ENCODE measurements at places on chromosomes 2 and 18. TPM values are rescaled to one million over a fixed set of nuclear protein-coding genes. Genes with fewer than 3 reads are reported as not detected.

The HAAO gene
- total RNA-seq, result 1.5 TPM

The C1QL2 gene
- not detected for total RNA-seq

The UNC80 gene
- total RNA-seq, result not detected

The LOXHD1 gene
- total RNA-seq, result not detected

The PSTPIP2 gene
- total RNA-seq, result 2.6 TPM

DNA sequence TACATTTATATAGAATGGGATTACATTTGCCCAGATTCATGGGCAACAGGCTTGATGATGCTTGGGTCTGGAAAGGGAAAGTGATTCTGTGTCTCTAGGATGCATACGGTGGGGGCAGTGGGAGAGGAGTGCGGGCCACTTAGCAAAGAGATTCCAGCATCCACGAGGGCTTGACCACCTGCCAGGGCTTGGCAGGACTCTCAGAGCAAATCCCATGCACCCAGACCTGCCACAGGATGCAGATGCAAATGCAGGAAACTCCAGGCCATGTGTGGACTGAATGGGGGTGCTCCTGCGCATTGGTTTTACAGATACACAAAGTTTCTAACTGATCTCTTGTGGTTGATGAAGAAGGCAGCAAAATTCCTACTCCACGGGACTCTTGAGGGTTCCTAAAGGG is 334.7 kb downstream of the CYRIA start:
- H3K4me1 ChIP-seq, result no peaks in the 10 kb centered on the region
- H3K27ac ChIP-seq, result no peak overlapping the region
- H3K36me3 ChIP-seq, result no peaks in the 10 kb centered on the region
- no peak for DNase-seq

GRCh38 chr18:78722386-78722785 is 257.2 kb upstream of the SALL3 start:
- no peaks in the 10 kb centered on the region for H3K27me3 ChIP-seq
- no peak overlapping the region for H3K27ac ChIP-seq
- peaks cover 6% of the 10 kb centered on the region for H3K36me3 ChIP-seq
- H3K4me1 ChIP-seq, result no peaks in the 10 kb centered on the region
- H3K4me3 ChIP-seq, result no peak overlapping the region

- H3K27me3 ChIP-seq, result peaks cover 58% of the 10 kb centered on the region
- DNase-seq, result no peak
- no peak overlapping the region for H3K27ac ChIP-seq
- no peaks in the 10 kb centered on the region for H3K36me3 ChIP-seq
- no peak overlapping the region for H3K4me3 ChIP-seq
Observed at GRCh38 chr2:100257939-100258338, 64.4 kb downstream of the LONRF2 start.

DNA sequence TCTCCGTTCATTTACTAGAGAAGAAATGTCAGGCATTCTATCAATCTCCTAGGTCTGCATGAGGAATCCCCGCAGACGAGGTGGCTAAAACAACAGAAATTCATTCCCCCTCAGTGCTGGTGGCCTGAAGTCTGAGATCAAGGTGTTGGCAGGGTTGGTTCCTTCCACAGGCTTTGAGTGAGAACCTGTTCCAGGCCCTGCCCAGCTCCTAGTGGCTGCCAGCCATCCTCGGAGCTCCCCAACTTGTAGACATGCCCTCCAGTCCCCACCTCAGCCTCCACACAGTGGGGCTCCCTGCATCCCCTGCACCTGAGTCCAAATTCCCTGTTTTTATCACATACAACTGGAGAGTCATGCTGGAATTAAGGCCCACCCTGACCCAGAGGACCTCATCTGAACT is 145.3 kb upstream of the ALKAL2 start:
- no peak overlapping the region for H3K27ac ChIP-seq
- DNase-seq, result no peak
- no peak overlapping the region for H3K4me3 ChIP-seq
- H3K36me3 ChIP-seq, result no peaks in the 10 kb centered on the region
- no peaks in the 10 kb centered on the region for H3K27me3 ChIP-seq

GRCh38 chr2:62217970-62218369 is 22.1 kb downstream of the B3GNT2 start:
- no peak overlapping the region for H3K4me3 ChIP-seq
- H3K27me3 ChIP-seq, result no peaks in the 10 kb centered on the region
- DNase-seq, result no peak
- H3K36me3 ChIP-seq, result no peaks in the 10 kb centered on the region
- peaks cover 28% of the 10 kb centered on the region for H3K4me1 ChIP-seq
- H3K27ac ChIP-seq, result no peak overlapping the region

GRCh38 chr2:128593879-128594650 is 275.4 kb upstream of the HS6ST1 start:
- no peak overlapping the region for H3K4me3 ChIP-seq
- no peak overlapping the region for H3K27ac ChIP-seq
- H3K4me1 ChIP-seq, result no peaks in the 10 kb centered on the region
- peaks cover 41% of the 10 kb centered on the region for H3K27me3 ChIP-seq

DNA sequence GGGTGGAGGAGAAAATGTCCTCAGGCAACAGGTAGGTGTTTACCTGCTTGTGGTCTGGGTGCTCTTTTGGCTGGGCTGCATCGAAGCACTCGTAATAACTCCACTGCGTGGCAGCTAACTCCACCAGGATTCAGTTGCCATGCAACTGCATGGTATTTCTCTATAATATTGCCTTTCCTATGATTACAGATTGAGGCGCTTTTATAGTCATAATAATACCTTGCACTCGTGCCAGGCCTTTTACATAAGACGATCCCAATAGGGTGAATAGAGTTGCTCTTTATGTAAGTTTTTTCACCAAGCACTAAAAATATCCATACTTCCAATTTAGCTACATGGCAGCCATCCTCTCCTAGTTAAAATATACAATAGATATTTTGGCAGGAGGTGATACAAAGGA is 19.7 kb upstream of the NYAP2 start:
- H3K4me3 ChIP-seq, result no peak overlapping the region
- H3K27me3 ChIP-seq, result no peaks in the 10 kb centered on the region
- no peak for DNase-seq
- H3K4me1 ChIP-seq, result peaks cover 9% of the 10 kb centered on the region

GRCh38 chr2:190664240-190664639 is 15.4 kb downstream of the NAB1 start:
- H3K4me3 ChIP-seq, result no peak overlapping the region
- no peaks in the 10 kb centered on the region for H3K27me3 ChIP-seq
- H3K27ac ChIP-seq, result no peak overlapping the region
- DNase-seq, result no peak
- peaks cover under 1% of the 10 kb centered on the region for H3K36me3 ChIP-seq

DNA sequence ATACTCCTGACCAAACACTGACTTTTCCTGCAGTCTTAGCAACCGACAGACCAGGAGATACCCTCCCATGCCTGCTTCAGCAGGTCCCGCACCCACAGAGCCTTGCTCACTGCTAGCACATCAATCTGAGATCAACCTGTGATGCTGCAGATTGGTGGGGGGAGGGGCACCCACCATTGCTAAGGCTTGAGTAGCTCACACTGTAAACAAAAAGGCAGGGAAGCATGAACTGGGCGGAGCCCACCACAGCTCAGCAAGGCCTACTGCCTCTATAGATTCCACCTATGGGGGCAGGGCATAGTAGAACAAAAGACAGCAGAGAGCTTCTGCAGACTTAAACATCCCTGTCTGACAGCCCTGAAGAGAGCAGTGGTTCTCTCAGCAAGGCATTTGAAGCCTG is 109.7 kb downstream of the SP100 start:
- no peaks in the 10 kb centered on the region for H3K27me3 ChIP-seq
- H3K36me3 ChIP-seq, result peaks cover 26% of the 10 kb centered on the region
- no peak overlapping the region for H3K4me3 ChIP-seq
- no peak for DNase-seq

GRCh38 chr2:176781570-176782217 is 430.9 kb upstream of the HNRNPA3 start:
- H3K36me3 ChIP-seq, result no peaks in the 10 kb centered on the region
- no peaks in the 10 kb centered on the region for H3K4me1 ChIP-seq
- H3K4me3 ChIP-seq, result no peak overlapping the region
- DNase-seq, result no peak
- peaks cover 15% of the 10 kb centered on the region for H3K27me3 ChIP-seq

DNA sequence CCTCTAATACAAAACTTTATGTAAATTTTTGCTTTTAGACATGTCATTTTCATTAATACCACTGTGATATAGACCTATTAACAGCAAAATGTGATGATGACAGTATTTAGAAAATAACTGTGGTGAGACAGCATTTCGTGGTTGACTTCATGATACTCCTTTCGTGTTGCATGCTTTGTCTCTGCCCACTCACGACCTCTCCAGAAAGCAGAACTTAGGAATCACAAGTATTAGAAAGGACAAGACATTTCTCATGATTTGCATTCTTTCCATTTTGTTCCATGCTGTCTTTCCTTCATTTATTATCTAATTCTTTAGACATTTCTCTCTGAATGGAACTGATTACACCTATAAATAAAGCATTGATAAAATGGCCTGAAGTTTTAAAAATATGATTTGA is 85.2 kb upstream of the POU3F3 start:
- H3K36me3 ChIP-seq, result no peaks in the 10 kb centered on the region
- H3K27me3 ChIP-seq, result peaks cover 3% of the 10 kb centered on the region
- H3K4me3 ChIP-seq, result no peak overlapping the region
- no peak overlapping the region for H3K27ac ChIP-seq
- no peaks in the 10 kb centered on the region for H3K4me1 ChIP-seq

- H3K27me3 ChIP-seq, result no peaks in the 10 kb centered on the region
- no peaks in the 10 kb centered on the region for H3K4me1 ChIP-seq
- H3K27ac ChIP-seq, result no peak overlapping the region
- no peak for DNase-seq
- H3K36me3 ChIP-seq, result no peaks in the 10 kb centered on the region
- no peak overlapping the region for H3K4me3 ChIP-seq
Observed at GRCh38 chr2:16277117-16277516, 336.8 kb downstream of the MYCN start.

- no peaks in the 10 kb centered on the region for H3K36me3 ChIP-seq
- no peaks in the 10 kb centered on the region for H3K27me3 ChIP-seq
- no peak for DNase-seq
- no peak overlapping the region for H3K27ac ChIP-seq
- H3K4me1 ChIP-seq, result peaks cover 11% of the 10 kb centered on the region
- H3K4me3 ChIP-seq, result no peak overlapping the region
Observed at GRCh38 chr18:7840411-7840810, 273.3 kb downstream of the PTPRM start.

GRCh38 chr18:58495207-58495606 is 133.7 kb downstream of the ALPK2 start:
- no peak for DNase-seq
- peaks cover 47% of the 10 kb centered on the region for H3K4me1 ChIP-seq
- H3K27me3 ChIP-seq, result no peaks in the 10 kb centered on the region

GRCh38 chr2:241863536-241863954 is 4.9 kb upstream of the PDCD1 start:
- no peaks in the 10 kb centered on the region for H3K36me3 ChIP-seq
- no peak for DNase-seq
- no peak overlapping the region for H3K27ac ChIP-seq
- H3K27me3 ChIP-seq, result peaks cover 61% of the 10 kb centered on the region
- H3K4me3 ChIP-seq, result no peak overlapping the region

- no peaks in the 10 kb centered on the region for H3K4me1 ChIP-seq
- no peaks in the 10 kb centered on the region for H3K27me3 ChIP-seq
- no peak for DNase-seq
- H3K4me3 ChIP-seq, result no peak overlapping the region
- no peak overlapping the region for H3K27ac ChIP-seq
Observed at GRCh38 chr2:174786066-174786725, 21.9 kb upstream of the CHRNA1 start.

DNA sequence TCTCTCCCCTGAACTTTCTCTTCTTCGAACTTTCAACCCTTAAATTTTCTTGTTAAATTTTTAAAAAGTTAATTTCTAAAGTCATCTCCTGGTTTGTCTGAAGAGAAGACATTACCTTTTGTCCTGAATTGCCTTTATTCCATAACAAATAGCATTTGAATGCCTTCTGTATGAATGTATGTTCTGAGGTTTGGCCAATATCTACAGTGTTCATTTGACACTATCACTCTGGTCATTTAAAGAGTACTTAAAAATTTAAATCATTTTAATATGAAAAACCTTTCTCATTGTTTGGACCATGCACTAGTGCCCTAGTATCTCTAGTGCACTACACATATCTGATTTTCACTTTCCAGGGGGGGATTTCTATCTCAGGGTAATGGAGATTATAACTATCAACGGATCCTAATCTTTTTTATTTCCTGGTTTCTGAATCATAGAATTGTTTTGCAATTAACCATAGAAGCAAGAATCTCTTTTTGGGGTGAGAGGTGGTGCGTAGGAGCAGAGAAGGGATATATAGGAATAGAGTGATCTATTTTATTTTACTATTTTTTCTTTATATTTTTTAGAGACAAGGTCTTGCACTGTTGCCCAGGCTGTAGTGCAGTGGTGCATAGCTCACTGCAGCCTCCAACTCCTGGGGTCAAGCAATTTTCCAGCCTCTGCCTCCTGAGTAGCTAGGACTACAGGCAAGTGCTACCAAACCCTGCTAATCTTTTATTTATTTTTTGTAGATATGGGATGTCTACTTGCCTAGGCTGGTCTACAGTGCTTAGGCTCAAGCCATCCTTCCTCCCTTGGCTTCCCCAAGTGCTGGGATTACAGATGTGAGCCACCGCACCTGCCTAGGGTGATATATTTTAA is 25.5 kb downstream of the TANC1 start:
- no peak for DNase-seq
- peaks cover 61% of the 10 kb centered on the region for H3K4me1 ChIP-seq
- no peak overlapping the region for H3K4me3 ChIP-seq
- H3K36me3 ChIP-seq, result no peaks in the 10 kb centered on the region
- H3K27ac ChIP-seq, result no peak overlapping the region

DNA sequence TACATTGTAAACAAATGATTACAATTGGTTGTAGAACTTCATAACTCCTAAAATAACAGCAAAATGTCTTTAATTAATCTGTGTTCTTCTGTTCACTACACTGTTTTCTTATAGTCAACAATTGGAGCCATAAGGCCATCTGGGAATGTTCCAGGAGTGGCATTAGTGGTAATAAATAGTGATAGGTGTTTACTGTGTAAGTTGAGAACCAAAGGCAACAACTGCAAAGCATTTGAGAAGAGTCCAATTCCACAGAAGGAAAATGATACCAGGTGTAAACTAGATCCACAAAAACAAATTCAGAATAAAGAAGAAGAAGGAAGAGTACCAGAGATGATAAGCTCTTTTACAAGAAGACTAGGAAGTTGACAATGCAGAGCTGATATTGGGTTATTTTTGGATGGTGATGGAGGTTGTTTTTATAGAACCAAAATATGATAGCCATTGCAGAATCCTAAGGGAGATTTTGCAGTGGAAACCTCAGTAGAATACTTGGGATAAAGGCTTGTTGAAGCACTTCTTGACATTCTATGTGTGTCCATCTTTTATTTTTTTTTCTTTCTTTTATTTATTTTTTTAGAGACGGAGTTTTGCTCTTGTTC is 52.9 kb downstream of the ANTXR1 start:
- peaks cover 66% of the 10 kb centered on the region for H3K27me3 ChIP-seq
- H3K4me3 ChIP-seq, result no peak overlapping the region
- H3K4me1 ChIP-seq, result no peaks in the 10 kb centered on the region
- no peaks in the 10 kb centered on the region for H3K36me3 ChIP-seq
- DNase-seq, result no peak

Measured in Calu3 (cell line).